ENCODE measurements at places on chromosomes 16 and 17. TPM values are rescaled to one million over a fixed set of nuclear protein-coding genes. Genes with fewer than 3 reads are reported as not detected.

Gene RAPGEFL1
- total RNA-seq: 7.6 TPM

Gene KRTAP4-4
- total RNA-seq: not detected

Gene SDK2
- 6.3 TPM for total RNA-seq

DNA sequence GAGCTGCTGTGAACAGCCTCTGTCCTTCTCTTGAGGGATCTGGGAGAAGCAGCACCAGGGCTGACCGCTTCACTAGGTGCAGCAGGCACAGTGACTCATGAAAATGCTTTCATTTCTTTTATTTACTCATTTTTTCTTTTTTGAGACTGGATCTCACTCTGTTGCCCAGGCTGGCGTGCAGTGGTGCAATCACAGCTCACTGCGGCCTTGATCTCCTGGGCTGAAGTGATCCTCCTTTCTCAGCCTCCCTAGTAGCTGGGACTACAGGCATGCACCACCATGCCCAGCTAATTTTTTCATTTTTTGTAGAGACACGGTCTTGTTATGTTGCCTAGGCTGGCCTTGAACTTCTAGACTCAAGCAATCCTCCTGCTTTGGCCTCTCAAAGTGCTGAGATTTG, 216.8 kb upstream of the EEF2KMT start:
- H3K27ac ChIP-seq: no peak overlapping the region
- no peak for DNase-seq
- H3K36me3 ChIP-seq: no peaks in the 10 kb centered on the region
- H3K4me3 ChIP-seq: no peak overlapping the region
- no peaks in the 10 kb centered on the region for H3K4me1 ChIP-seq

Measured in tibial nerve (tissue), 4 donors.